ENCODE measurements at places on chromosomes 1 and 21.

DNA sequence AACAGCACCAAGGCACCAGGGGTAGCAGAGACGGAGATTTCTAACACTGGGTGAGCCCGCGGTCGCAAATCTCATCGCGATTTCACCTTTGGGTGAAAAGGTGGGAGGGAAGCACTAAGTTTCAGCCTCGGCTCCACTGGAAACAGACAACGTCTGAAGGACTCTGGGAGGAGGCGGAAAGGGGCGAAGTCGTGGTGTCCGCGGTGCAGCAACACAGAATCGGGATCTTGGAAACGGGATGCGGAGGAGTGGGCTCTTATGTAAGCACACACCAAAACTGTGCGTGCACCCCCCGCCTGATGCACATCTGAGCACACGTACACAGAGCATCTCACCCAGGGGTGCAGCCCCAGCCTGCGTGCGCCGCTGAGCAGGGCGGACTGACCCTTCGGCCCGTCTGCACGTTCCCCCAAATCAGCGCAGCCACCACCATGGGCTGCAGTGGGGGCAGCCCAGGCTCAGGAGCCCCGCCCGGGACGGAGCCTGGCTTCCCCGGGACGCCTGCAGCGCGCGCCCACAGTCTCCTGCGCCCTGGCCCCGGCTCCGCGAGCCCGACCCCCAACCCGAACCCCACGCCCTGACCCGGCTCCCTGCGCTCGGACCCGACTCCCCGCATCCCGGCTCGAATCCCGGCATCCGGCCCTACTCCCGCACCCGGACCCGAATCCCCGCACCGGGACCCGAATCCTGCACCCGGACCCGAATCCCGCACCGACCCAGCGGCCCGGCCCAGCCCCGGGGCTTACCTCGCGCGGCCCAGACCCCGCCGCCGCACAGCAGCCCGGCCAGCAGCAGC lies 670 bp downstream of the CLSTN1 start:
- DNase-seq: peak; percentile 47

DNA sequence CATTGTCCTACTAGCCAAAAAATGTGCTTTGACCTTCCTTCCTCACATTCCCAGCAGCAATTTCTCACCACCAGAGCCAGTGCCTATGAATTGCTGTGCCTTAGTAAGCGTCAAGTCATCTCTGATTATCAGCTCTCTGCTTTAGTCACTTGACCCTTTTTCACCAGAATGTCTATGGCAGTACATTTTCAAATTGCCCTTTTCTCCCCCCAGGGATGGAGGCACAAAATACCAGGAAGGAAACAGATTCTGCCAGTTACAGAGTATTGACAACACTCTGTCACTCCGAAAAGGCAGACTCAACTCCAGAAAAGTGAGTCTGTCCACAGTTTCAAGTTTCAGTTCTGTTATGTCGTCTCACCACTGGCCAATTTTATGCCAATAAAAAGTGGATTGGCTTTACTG lies 167.4 kb downstream of the TNFSF18 start:
- DNase-seq: peak; percentile 5

- DNase-seq: peak; percentile 42
Measured at GRCh38 chr1:70892930-70893329, 154.7 kb downstream of the PTGER3 start.

DNA sequence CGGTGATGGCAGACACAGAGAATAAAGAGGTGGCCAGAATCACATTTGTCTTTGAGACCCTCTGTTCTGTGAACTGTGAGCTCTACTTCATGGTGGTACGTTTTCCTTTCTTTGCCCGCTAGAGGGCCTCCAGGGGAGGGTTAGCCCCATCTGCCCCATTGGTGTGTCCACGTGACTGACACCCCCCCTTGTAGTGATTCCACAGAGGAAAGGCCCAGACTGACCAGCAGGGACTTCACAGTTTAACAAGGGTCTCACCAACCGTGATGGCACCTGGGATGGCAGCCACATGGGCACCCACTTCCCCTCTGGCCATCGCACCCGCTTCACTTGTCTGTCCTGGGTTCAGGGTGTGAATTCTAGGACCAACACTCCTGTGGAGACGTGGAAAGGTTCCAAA lies 22.3 kb upstream of the SARS1 start:
- DNase-seq: no peak

DNA sequence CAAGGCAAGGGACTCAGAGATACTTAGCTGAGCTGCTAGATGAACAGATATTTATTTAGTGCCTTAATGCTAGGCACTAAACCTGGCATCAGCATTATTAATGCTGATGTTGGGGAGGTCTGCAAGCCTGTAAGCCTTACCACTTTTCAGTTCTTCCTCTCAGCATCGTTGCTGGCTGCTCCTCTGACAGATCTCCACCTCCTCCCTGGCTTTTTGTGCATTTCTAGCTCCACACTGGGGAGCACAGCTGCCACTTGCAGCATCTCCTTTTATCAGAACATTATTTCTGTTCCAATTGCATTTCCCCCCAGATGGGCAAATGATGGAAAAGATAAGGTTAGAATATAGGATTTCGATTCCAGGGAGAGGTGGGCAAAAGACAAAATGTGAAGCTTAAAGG lies 34.8 kb downstream of the CACNA1E start:
- DNase-seq: no peak

GRCh38 chr1:232820431-232820830 lies 15.2 kb downstream of the MAP10 start:
- no peak for DNase-seq

GRCh38 chr21:33151941-33152731 lies 77.6 kb upstream of the IFNAR2 start:
- peak; percentile 27 for DNase-seq

DNA sequence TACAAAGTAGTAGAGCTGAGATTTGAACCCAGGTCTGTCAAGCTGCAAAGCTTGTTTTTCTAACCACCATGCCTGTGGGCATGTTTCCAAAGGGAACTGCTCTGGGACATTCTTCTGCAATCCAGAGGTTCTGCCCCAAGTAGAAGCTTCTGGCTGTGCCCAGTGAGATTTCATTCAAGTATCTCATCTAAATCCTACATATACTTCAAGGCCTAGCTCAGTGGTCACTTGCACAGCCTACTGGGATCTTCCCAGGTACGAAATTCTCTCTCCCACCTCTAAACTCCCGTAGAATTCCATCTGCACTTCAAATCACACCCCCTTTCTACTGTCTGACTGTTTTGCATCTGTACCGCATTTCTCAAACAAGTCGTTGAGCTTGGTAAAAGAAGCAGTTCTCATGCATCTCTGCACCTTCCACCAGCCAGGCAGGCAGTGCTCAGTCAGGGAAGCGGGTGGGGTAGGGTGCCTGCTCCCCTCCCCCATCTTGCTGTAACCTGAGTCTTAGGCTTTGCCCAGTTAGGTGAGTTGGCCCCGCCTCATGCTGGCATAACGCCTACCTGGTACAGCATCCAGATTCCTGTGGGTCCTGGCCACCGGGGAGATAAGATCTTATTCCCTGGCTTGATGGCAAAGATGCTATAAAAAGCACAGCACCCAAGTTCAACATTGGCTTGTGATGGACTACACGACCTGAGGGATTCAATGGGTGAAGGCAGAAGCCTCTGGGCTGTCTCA lies 13.5 kb downstream of the SLC9A1 start:
- no peak for DNase-seq

GRCh38 chr1:197675583-197676208 lies 99.6 kb downstream of the DENND1B start:
- peak; percentile 12 for DNase-seq

- no peak for DNase-seq
Measured at GRCh38 chr1:44994309-44994898, 8.0 kb upstream of the EIF2B3 start.

- no peak for DNase-seq
Measured at GRCh38 chr1:204645251-204645650, 40.3 kb downstream of the LRRN2 start.

GRCh38 chr1:185137896-185138545 lies 18.7 kb downstream of the TRMT1L start:
- no peak for DNase-seq

DNA sequence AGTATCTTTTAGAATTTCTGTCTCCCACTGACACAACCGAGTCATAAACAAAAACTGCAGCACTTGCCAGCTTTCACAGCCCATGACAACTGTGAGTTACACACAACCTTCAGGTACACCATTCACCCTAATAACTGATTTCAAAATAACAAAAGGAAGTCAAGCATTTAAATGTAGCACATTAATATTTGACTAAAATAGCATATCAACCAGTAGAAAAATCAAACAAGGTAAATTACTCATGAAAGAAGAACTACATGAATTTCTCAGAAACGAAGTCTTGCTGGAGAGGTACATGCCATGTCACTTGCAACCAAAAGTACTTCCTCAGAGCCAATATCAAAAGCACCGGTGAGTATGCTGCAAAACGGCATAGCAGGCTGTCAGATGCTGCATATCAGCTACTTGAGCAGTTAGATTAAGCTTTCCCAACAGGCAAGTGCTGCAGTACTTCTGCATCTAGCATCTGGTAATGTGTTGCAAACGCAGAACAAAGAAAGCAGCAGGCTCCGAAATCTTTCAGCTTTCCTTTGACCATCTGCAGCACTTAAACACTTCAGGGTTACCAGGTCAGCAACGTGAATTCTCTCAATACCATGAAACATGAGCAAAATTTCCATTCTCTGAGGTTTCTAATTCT lies 223.2 kb downstream of the SMYD3 start:
- no peak for DNase-seq

GRCh38 chr1:43444151-43444828 lies 9.4 kb downstream of the HYI start:
- DNase-seq: no peak

- no peak for DNase-seq
Measured at GRCh38 chr21:28937737-28938136, 54.9 kb downstream of the LTN1 start.

DNA sequence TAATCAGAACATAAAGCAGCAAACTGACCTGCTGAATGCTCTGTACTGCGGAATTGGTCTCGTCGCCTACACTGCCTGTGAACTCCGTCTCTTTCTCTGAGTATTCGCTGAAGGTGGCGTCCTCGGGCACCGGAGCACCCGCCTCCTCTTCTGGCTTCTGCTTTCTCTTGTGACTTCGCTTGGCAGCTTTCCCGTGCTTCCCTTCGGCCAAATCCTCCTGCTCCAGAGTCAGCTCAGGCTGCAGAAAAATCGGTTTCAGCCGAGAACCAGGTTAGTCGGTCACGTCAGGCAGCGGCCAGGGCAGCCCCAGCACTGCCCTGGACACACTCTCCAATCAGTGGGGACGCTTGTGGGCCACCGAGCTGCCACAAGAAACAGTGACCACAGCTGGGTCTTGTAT lies 35.8 kb upstream of the RIPK4 start:
- peak; percentile 23 for DNase-seq

GRCh38 chr1:19432943-19433718 lies 52.2 kb downstream of the CAPZB start:
- DNase-seq: no peak

GRCh38 chr1:187121661-187122060 lies 292.9 kb downstream of the PLA2G4A start:
- DNase-seq: no peak

- DNase-seq: no peak
Measured at GRCh38 chr1:201268604-201269151, 14.6 kb upstream of the PKP1 start.

GRCh38 chr1:95982711-95983110 lies 738.9 kb upstream of the PTBP2 start:
- DNase-seq: no peak

- no peak for DNase-seq
Measured at GRCh38 chr1:67404212-67404620, 26.0 kb downstream of the SERBP1 start.

DNA sequence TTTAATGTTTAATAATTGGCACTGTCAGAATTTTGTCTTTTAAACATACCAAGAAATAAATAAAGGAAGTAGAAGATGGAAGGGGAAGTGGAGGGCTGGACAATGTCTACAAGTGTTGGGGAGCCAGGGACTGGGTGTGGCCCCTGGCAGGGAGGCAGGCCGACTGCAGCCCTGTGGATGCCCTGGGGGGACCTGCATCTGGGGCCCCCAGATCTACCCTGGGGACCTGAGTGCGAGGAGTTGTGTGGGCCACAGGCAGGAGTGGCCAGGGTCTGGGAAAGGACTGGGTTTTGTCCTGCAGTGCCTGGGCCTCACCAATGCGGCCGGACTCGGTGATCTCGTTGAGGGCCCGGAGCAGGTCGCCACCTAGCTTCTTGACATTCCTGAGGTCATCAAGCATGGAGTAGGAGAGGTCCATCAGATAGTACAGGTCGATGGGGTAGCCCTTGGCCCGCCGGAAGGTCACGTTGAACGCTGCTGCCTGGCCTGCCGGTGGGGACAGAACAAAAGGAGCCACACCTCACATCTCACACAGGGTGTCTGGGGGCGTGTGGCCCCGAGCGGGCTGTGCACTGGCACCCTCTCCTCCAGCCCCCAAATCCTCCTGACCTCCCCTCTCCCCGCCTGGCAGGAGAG lies 17.5 kb downstream of the ITGB2 start:
- no peak for DNase-seq

- no peak for DNase-seq
Measured at GRCh38 chr21:33977017-33977720, 61.6 kb upstream of the ATP5PO start.

- DNase-seq: peak; percentile 16
Measured at GRCh38 chr1:31706384-31707058, 2.7 kb upstream of the COL16A1 start.

DNA sequence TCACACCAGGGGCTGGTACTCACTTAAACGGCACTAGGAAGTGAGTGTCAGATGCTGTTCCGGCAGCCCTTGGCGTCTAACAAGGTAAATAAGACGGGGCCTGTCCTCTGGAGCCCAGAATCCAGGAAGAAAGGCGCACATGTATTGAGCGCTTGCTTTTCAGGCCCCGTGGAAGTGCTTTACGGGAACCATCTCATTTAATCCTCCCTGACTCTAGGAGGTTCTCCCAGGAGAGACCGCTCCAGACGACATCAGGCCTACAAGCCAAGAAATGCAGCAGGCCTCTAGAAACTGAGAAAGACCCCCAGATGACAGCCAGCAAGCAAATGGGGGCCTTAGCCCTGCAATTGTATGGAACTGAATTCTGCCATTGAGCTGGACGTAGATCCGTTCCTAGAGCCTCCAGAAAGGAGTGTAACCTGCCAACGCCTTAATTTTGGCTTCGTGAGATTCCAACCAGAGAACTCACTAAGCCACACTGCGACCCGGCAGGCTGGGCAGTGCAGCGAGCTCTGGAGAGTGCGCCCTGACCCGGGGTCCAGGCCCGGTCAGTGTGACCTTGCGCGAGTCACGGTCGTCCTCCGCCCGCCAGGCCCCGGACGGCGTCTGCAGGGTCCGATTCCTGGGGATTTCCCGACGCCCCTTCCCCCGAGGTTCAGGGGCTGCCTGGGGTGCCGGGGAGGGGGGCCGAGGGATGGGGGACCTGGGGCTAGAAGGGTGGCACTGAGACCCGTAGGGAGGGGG lies 532 bp upstream of the MANEAL start:
- no peak for DNase-seq

DNA sequence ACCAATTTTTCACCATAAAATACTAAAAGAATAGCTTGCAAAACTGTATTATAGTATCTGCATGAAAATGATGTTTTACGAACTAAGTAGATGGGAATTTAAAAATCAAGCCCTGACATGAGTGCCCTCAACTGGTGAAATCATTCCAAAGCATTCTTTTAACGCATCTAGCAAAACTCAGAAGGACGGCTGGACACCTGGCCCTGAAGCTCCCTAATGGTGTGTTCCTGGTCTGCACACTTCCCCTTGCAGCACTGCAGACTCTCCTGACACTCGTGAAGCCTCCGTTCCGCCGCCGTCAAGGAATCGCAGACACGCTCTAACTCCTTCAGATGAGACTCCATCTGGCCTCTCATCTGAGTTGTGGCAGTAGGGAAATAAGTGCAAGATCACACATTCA lies 39.9 kb downstream of the ODF2L start:
- DNase-seq: no peak

- DNase-seq: no peak
Measured at GRCh38 chr1:113247355-113247754, 143.0 kb upstream of the MAGI3 start.

GRCh38 chr21:37862536-37862935 lies 53.7 kb downstream of the KCNJ6 start:
- peak; percentile 57 for DNase-seq

Data from suppressor macrophage treated with lipopolysaccharide for 4 hours (primary cell).